ENCODE measurements at places on chromosomes 3 and 15.
A peak's percentile ranks its signal among the peaks of the same experiment; 100 is the strongest.

- no peak for DNase-seq
Measured at GRCh38 chr3:13537244-13537908, 11.5 kb upstream of the FBLN2 start.

GRCh38 chr3:23748398-23749110, 57.2 kb upstream of the UBE2E1 start:
- DNase-seq, result peak; percentile 52

- DNase-seq, result peak; percentile 42
Measured at GRCh38 chr15:44713006-44713966, 2.0 kb downstream of the B2M start.

- DNase-seq, result no peak
Measured at GRCh38 chr3:170738766-170739165, 131.2 kb downstream of the RPL22L1 start.

- DNase-seq, result no peak
Measured at GRCh38 chr3:12593473-12593872, 36.6 kb downstream of the MKRN2 start.

GRCh38 chr3:43015572-43015971, 36.5 kb downstream of the GASK1A start:
- no peak for DNase-seq

DNA sequence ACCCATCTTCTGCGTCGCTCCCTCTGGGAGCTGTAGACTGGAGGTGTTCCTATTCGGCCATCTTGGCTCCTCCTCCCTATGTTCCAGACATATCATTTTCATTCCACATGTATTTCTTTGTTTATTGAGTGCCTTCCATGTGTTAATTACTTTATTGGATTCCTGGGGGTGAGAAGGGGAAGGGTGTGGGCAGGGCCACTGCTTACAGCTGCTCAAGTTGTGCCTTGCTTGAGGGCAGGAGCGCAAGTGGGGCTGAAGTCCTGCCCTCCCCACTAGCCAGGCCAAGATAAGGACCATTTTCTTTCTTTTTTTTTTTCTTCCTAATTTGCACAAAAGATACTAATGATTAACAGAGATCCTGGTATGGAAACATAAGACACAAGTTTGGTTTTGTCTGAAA, 224.8 kb downstream of the LPP start:
- no peak for DNase-seq

- DNase-seq, result no peak
Measured at GRCh38 chr15:67104510-67104909, 39.1 kb downstream of the SMAD3 start.

GRCh38 chr3:116265320-116265695, 180.0 kb downstream of the LSAMP start:
- no peak for DNase-seq

- no peak for DNase-seq
Measured at GRCh38 chr3:180093535-180093934, 56.8 kb upstream of the PEX5L start.

GRCh38 chr3:191065181-191065805, 133.7 kb upstream of the OSTN start:
- DNase-seq, result peak; percentile 25

DNA sequence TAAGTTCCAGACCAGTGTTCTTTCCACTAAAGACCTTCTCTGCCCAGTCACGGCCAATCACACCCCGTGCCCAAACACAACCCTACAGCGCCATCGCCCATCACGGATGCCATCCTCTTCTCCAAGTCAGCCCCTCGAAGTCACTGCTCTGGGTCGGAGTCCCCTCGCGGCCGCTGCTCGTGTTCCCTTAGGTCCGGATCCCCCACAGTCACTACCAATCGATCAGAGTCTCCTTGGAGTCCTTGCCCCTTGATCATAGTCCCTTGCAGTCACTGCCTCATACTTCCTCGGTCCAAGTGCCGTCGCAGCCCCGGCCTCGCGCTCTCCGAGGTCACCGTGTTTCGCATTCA, 461 bp downstream of the PCYT1A start:
- DNase-seq, result peak; percentile 28

GRCh38 chr3:30073622-30074021, 532.8 kb upstream of the TGFBR2 start:
- DNase-seq, result peak; percentile 72

DNA sequence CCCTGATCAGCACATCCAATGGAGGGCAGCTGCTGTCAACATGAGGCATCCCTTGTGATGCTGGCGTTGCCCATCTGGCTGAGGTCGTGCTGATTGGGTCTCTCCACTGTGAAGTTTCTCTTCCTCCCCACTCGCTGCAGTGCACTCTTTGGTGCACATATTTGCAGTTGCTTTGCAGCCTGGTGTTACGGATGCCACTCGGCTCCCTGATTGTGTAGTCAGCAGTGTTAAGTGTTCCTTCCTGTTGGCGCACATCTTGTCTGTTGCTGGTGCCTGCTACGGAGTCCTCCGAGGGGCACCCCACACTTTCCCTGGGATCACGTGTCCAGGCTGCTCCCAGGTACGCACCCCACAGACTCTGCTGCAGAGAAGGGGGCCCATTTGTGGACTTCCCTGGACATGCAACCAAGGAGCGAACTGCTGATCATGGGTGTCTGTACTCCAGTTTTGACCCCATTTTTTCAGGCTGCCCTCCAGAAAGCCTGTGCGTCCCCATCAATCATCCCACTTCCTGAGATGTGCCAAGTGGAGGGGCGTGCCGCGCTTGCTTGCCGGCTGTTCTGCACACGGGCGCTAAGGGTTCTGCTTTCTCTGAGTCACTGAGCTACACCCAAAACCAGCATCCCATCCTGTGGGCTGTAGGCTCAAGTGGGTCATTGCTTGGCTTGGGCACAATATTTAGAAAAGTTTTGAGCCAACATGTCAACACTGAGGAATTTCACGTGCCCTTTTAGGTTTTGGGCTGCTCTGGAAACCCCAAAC, 98.6 kb downstream of the FBLN2 start:
- peak; percentile 91 for DNase-seq

DNA sequence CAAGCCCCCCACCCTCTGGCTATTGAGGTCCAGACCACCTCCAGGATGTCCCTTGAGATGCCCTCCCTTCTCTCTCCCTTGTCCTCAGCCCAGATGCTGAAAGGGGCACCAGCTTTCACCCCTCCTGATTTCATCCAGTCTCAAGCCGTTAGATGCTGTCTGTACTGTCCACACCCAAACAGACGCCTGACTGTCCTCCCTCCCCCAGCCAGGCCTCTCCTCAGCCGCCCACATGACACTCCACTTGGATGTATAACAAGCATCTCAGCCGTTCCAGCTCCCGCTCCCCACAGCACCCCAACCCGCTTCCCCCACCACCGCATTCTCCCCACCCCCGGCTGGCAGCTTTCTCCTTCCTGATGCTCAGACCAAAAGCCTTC, 25.0 kb upstream of the CYP11A1 start:
- no peak for DNase-seq

- DNase-seq, result no peak
Measured at GRCh38 chr3:14810070-14810791, 8.5 kb upstream of the FGD5 start.

DNA sequence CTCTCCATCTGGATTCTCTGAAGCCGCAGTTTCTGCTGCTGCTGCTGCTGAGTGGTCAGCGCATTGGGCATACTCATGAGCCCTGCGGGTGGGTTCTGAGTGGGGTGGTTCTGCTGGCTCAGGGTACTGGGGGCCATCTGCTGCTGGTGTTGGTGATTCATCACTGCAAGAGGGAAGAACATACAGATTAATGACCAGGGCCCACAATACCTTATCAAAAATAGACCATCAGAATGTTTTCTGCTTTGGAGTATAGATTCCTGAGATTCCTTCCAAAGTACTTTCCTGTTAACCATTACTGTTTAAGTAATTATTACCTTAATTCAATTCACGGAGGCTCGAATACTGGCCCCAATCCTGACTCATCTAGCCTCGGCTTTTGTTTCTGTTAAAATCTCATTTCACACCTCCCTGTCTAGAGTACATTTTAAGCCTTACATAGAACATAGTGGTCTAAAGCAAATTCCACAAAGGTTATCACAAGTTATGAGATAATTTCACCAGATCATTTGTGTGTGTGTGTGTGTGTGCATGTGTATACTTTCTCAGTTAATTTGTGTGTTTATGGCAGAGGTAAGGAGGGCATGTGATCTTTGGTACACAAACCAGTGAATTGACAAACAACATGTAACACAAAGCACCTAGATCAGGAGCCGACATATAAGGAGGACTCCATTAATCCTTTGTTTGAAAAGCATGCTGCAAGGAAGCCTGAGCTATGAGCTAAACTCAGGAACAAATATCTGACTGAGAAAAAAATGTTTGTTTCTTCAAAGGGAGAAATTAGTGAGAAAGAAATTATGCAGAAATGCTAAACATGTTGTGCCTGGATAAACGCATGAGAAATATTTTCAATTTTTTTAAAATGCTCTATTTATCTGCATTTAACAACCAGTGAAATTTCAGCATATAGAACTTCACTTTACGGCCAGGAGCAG, 68.1 kb downstream of the TM4SF4 start:
- peak; percentile 74 for DNase-seq

- DNase-seq, result peak; percentile 78
Measured at GRCh38 chr3:107674371-107674770, 151.6 kb downstream of the BBX start.

GRCh38 chr15:43775411-43775965, 1.3 kb downstream of the ELL3 start:
- peak; percentile 69 for DNase-seq

DNA sequence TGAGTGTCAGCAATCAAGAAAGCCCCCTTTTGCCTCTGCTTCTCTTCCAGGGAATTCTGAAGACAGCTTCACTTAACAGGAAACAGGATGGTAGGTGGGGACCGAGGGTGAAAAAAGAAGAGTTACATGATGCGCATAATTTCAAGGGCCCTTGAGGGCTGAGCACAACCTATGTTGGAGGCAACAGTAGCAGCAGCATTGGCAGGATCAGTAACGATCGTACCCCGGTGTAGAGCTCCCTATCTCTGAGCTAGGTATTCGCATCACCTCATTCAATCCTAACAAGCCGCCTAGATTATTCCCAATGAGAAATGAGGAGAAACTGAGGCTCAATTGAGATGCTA, 432 bp upstream of the RAD54L2 start:
- DNase-seq, result no peak

- peak; percentile 41 for DNase-seq
Measured at GRCh38 chr3:129021140-129021551, 20.0 kb downstream of the EFCC1 start.

DNA sequence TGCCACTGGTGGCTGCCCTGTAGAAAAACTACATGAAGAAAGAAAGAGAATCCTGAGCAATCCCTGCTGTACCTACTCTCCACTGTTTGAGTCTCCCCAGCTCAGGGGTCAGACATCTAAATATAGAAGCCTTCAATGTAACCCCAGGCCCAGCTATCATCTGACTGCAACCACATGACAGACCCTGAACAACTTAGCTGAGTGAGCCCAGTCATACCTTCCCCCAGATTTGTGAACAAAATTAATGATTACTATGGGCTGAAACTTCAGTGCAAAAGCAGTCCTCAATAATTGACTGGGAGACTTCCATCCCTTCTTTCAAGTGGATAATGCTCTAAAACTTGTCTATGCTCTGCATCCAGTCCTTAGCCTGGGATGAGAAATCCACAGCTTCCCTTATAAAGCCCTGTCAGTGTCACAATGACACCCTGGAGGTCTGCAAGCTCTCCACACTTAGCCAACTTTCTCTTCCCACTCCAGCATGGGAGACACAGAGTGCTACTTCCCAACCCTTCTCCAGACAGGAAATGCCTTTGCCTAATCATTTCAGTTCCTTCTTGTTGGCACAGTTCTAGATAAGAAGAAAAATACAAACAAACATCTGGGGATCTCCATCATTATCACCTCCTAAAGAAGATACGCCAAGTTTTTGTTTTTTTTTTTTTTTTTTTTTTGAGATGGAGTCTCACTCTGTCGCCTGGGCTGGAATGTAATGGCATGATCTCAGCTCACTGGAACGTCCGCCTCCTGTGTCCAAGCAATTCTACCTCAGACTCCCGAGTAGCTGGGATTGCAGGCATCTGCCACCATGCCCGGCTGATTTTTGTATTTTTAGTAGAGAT, 198.5 kb upstream of the GADL1 start:
- no peak for DNase-seq

GRCh38 chr15:63350178-63350621, 31.4 kb downstream of the CA12 start:
- no peak for DNase-seq

DNA sequence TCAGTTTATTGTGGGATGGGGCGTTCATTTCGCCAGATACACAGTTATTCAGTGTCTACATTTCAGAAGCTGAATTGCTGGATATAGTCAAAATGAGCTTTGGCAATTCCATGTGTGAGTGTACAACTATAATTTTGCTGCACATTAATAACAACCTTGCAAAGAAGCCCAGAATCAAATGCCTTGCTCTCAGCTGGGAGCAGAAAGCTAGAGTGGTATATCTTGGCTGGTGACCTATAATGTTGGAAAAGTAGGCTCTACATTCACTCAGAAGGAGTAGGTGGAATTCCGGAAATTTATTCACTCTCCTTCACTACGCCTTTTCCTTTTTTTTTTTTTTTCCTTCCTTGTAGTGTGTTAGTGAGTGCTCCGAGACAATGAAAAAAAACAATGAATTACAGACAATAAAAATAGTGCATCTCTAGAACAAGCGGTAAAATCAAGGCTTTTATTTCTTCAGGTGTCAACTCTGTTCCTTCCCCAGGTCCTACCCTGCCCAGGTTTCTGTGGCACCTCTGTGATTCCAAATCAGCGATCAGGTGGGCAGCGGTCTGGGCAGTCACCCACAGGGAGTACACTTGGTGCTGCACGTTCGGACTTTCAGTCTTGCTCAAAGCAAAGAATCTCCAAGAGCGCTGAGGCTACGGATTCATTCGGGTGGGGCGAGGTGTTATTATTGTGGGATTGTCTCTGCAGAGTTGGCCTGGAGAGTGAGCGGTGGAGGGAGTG, 910 bp upstream of the ARPP21 start:
- DNase-seq, result no peak

DNA sequence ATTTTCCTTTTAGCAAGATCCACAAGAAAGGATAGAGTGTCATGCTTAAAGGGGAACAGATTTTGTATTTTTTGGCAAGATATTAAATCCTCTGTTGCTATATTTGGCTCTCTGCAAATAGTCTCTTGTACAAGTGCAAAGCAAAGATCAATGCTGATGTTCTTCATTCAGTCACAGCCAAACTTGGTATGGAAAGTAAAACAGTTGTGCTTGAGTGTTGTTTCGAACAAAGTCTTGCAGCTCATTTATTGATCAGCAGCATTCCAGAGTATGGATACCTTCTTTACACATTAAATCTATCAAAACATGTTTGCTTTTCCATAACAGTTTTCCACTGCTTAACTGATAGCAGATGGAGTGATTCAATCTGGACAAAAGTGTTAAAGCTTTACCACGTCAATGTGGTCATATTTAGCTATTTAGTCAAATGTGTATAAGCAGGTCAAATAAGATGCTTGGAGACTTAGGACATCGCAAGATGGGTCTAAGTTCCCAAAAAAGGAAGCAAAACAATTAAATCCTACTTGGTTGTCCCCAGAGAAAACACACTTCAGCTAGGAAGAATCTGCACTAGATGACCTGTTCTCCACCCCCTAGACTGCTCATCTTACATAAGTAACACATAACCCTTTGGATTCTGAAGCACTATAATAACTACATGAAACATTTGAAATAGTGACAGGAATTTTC, 52.4 kb downstream of the VGLL3 start:
- DNase-seq, result no peak
